Neural progenitor cell (in vitro differentiated cells): ENCODE measurements at places on chromosomes 2 and 18. TPM values are rescaled to one million over a fixed set of nuclear protein-coding genes. Genes with fewer than 3 reads are reported as not detected.
A peak's percentile ranks its signal among the peaks of the same experiment; 100 is the strongest.

DNA sequence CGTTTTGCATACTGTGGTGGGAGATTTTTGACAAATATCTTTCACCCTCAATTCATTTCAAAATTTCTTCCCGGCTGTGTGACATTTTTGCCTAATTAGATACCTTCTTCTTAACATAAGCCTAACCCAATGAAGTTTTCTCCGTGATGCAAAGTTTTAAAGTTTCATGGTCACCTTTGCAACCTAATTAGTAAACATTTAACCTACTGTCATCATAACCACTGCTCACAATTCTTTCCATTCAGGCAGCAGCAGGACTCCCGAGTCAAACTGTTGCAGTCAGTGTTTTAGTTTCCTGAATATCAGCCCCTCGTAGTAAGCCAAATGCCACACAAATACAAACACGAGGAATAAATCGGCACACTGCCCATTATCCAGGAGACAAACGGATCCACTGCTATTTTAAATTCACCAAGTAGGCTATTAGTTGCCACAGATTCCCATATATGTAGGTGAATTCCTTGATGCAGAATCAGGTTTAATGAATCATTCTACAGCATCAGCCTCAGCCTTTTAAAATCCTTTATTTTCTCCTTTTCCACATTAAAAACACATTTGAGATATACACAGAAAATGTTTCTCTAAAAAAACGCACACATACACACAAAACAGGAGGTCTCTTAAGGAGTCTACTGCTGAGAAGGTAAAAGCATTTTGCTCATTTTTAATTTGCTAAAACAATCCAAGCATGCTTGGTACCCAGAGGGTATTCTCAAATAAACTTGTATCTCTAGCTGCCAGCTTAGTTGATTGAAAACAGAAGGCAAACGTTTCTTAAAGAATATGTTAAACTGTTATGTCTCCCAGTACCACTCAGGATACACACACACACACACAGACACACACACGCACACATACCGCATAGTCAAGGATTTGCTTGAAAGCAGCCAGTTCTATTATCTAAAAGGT, 106.5 kb upstream of the KCTD1 start:
- H3K36me3 ChIP-seq = no peaks in the 10 kb centered on the region
- no peak for DNase-seq
- H3K4me3 ChIP-seq = no peak overlapping the region
- H3K27me3 ChIP-seq = peaks cover 64% of the 10 kb centered on the region
- H3K4me1 ChIP-seq = peaks cover 24% of the 10 kb centered on the region

GRCh38 chr18:48838921-48839818, 111.6 kb downstream of the SMAD7 start:
- H3K27ac ChIP-seq = no peak overlapping the region
- H3K27me3 ChIP-seq = no peaks in the 10 kb centered on the region
- peaks cover 26% of the 10 kb centered on the region for H3K4me1 ChIP-seq
- H3K4me3 ChIP-seq = no peak overlapping the region
- no peak for DNase-seq

GRCh38 chr2:10184421-10184820, 61.9 kb downstream of the RRM2 start:
- H3K4me3 ChIP-seq = no peak overlapping the region
- H3K36me3 ChIP-seq = no peaks in the 10 kb centered on the region
- no peaks in the 10 kb centered on the region for H3K27me3 ChIP-seq
- DNase-seq = no peak
- no peaks in the 10 kb centered on the region for H3K4me1 ChIP-seq

GRCh38 chr2:120528051-120528692, 182.2 kb downstream of the INHBB start:
- H3K4me3 ChIP-seq = no peak overlapping the region
- no peaks in the 10 kb centered on the region for H3K36me3 ChIP-seq
- no peak overlapping the region for H3K27ac ChIP-seq
- peaks cover 3% of the 10 kb centered on the region for H3K4me1 ChIP-seq
- H3K27me3 ChIP-seq = peaks cover 43% of the 10 kb centered on the region

GRCh38 chr2:34738691-34739090, 1139.6 kb upstream of the FAM98A start:
- H3K27ac ChIP-seq = no peak overlapping the region
- H3K4me3 ChIP-seq = no peak overlapping the region
- DNase-seq = peak; percentile 61
- no peaks in the 10 kb centered on the region for H3K36me3 ChIP-seq
- H3K27me3 ChIP-seq = no peaks in the 10 kb centered on the region

Gene STAT4
- 0.32 and 0.62 TPM in 2 replicates for total RNA-seq

Gene SLC25A52
- total RNA-seq = not detected in 2 replicates

Gene ELOA2
- not detected in 2 replicates for total RNA-seq

Gene AP1S3
- total RNA-seq = 4.9 and 5.1 TPM in 2 replicates

Gene CNGA3
- not detected in 2 replicates for total RNA-seq

Gene FAM237A
- total RNA-seq = not detected in 2 replicates
